Pancreas (tissue), 10 donors: ENCODE measurements at places on chromosomes 7 and 10.

- H3K4me3 ChIP-seq = peak overlapping the region; percentile 54
- H3K27ac ChIP-seq = no peak overlapping the region
- no peaks in the 10 kb centered on the region for H3K4me1 ChIP-seq
- no peaks in the 10 kb centered on the region for H3K27me3 ChIP-seq
- DNase-seq = no peak
These were observed 3.5 kb downstream of the FGFR2 start for GRCh38 chr10:121594623-121595350.

- H3K4me3 ChIP-seq = no peak overlapping the region
- no peaks in the 10 kb centered on the region for H3K36me3 ChIP-seq
- H3K27me3 ChIP-seq = no peaks in the 10 kb centered on the region
- no peak for DNase-seq
These were observed 32.6 kb downstream of the ARHGAP21 start for GRCh38 chr10:24690961-24691512.

DNA sequence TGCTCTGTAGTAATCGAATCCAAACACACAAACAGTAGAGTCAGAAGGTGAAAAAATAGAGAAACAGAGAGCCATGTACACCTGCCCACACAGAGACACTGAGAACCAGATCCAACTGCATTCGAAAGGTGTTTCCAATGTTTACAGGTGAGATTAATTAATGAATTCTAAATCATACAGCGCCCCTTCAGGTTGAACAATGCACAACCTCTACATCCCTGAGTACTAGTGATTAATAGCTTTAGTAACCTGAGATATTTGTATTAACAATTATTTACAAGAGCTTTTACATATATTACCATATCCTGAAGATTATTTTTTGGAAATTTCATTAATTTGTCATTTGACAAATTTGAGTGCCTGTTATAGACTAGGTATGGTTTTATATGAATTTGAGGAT is 7.6 kb upstream of the MRC1 start:
- H3K27me3 ChIP-seq = no peaks in the 10 kb centered on the region
- H3K4me3 ChIP-seq = no peak overlapping the region
- no peaks in the 10 kb centered on the region for H3K4me1 ChIP-seq
- H3K27ac ChIP-seq = no peak overlapping the region
- no peak for DNase-seq
- no peaks in the 10 kb centered on the region for H3K36me3 ChIP-seq

DNA sequence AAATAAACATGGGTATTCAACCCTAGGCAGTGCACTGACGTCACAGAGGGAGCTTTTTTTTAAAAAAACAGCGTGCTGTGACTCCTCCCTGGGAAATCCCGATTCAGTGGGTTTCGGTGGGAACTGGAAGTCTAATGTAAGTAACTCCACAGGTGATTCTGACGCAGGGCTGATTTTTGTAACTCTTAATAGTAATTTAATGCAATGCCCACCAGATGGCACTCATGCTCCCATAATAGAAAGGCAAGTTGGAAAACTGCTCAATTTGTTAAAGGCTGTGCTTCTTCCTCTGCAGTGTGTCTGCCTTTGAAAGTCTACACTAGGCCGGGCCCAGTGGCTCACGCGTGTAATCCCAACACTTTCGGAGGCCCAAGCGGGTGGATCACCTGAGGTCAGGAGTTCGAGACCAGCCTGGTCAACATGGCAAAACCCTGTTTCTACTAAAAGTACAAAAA is 10.9 kb upstream of the RSU1 start:
- no peak overlapping the region for H3K4me3 ChIP-seq
- peaks cover 11% of the 10 kb centered on the region for H3K4me1 ChIP-seq
- DNase-seq = no peak
- no peaks in the 10 kb centered on the region for H3K27me3 ChIP-seq

DNA sequence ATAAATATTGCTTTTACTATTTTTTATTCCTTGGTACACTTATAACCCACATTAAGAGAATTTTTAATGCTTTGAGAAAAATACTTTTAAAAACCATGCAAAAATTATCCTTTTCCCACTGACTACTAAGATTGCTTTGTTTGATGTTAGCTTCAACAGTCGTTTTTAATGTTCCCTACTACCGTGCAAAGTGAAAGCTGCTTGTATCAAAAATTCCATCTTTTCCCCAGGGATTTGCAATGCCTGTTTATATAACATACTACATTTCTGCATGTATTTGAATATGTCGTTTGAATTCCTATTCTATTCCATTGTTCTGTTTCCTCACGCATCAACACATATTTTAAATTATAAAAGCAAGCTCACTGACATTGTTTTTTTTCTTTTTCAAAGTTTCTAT is 54.4 kb downstream of the TFPI2 start:
- H3K4me3 ChIP-seq = no peak overlapping the region
- H3K27me3 ChIP-seq = no peaks in the 10 kb centered on the region
- H3K4me1 ChIP-seq = no peaks in the 10 kb centered on the region
- no peak for DNase-seq
- no peaks in the 10 kb centered on the region for H3K36me3 ChIP-seq
